ENCODE measurements at places on chromosomes 3 and 15.

- DNase-seq: no peak
These were observed 509.9 kb downstream of the VGLL3 start for GRCh38 chr3:86481031-86481430.

DNA sequence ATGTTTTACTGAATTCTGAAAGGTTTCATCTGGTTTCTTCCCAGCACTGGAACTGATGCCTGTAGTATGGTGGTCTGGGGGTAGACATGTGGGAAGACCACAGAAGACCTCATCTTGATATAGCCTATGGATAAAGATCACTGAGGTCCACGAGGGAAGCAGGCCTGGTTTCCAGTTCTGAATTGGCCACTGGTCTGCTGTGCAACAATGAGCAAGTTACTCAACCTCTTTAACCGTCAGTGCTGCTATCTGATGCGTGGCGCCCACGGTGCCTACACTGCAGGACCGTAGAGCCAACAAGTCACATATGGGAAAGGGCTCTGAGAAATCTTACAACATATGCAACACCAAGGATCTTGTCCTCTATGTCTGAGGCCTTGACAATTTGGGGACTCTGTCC lies 13.3 kb downstream of the TLE3 start:
- DNase-seq: no peak

- no peak for DNase-seq
These were observed 31.4 kb downstream of the SLC49A4 start for GRCh38 chr3:122826278-122826677.

DNA sequence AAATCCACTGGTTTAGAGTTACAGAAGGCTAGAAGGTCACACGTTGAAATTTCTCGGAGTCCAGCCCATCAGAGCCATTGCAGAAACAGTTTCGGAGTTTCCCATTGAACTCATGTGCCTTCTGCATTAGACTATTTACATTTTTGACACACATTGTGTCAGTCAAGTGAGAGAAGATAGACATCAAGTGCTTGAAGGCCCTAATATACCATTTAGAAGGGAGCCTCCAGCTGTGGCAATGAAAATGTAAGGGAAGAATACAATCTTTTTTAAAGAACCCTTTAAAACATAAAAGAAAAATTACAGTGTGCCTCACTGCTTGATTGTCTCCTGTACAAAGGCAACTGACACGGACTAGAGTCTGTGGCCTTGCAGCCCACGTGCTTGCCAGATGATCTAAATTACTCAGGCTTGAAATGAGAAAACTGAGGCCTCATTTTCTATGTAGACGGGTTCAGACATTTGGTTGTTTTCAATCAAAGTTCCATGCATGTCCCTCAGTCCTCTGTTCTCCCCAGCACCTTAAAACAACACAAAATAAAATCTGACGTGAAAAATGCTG lies 650.5 kb downstream of the ROBO2 start:
- no peak for DNase-seq

- DNase-seq: no peak
These were observed 123.3 kb downstream of the XXYLT1 start for GRCh38 chr3:195147649-195148080.

- DNase-seq: no peak
These were observed 1.2 kb downstream of the CADPS start for GRCh38 chr3:62873761-62874710.

GRCh38 chr3:181103605-181104004 lies 114.1 kb upstream of the DNAJC19 start:
- DNase-seq: no peak
